ENCODE measurements at places on chromosomes 5 and 9.
A peak's percentile ranks its signal among the peaks of the same experiment; 100 is the strongest.

DNA sequence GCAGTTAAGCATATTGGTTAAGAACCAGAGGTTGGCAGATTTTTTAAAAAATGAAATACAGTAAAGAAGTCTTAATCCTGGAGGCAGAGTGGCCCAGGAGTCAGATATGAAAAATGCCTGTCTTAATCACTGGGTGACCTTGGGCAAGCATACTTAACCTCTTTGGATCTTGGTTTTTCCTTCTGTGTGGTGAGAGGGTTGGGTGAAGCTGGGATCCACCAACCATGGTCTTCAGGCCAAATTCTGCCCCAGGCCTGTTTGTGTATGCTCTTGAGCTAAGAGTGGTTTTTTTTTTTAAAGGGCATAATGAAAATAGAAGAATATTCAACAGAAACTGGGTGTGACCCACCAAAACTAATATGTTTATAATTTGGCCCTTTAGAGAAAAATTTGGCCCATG, 20.0 kb upstream of the TEX48 start:
- no peak for DNase-seq

- DNase-seq = no peak
Observed at GRCh38 chr9:129259375-129259774, 81.3 kb upstream of the IER5L start.

GRCh38 chr9:128282500-128282899, 6.4 kb downstream of the SWI5 start:
- no peak for DNase-seq

DNA sequence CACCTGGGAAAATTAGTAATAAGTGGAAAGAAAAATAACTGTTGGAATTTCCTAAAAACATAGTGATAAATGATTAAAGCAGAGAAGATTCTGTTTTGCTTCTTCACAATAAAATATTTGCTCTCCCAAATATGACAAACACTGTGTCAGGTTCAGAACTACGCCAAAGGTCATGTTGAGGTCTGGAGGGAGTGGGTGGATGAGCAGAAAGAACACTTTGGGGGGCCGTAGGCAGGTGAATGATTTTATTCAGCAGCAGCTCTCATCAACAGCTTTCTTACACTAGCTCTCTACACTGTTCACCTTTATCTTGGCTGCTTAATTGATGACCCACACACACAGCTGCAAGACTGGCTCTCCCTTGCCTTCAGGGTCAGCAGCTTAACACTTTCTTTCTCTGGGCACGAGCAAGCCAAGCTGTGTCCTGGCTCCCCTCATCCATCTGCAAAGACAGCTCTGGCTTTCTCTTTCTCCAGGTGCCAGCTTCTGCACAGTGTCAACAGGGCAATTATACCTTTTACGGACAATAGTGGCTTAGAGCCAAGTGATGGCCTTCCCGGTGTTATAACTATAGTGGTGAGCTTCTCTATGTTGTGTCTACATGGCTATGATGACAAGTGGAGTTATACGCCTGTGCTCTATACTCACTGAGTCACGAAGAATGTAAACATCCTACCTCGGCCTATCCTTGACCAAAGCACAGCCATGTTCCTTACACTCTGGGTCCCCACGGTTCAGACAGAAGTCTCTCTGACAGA, 18.9 kb upstream of the GPX8 start:
- DNase-seq = no peak

- no peak for DNase-seq
Observed at GRCh38 chr9:99680191-99680590, 141.5 kb upstream of the NR4A3 start.

DNA sequence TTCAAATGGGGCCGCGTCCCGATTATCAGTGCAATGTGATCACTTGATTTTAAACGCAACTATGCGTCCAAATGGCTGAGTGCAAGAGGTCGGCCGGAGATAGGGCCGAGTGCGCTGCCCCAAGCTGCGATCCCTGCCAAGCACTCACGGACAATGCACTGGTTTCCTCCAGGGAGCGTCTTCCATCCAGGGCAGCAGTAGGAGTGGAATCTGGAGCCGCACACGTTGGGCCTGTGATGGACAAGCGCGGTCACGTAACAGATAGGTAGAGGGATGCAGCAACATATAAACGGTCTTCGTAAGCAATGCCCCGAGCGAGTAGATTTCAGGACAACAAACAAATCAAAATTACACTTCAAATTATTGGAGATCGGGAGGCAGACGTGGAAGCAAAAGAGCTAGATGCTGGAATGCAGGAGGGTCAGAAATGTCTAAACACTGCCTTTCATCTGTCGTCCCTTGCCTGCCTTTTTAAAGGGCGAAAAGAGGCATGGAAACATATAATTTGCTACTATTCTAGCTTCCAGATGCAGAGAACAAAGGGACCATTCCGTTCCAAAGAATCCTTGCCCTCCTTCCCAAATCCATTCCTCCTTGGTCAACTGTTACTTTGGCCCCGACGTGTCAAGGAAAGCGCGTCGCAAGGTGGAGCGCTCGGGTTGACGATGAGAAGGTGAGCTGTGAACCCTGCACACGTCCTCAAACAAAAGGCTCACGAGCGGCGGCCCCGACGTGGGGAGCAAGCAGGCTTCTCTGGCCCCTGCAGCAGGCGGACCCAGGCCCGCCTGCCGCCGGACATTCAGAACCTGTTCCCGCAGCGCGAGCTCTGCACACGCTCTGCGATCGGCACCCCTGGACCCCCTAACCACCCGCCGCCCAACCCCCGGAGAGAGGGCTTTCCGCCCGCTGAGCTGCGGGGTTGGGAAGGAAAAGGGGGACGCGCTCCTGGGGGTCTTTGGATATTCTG, 1.5 kb downstream of the FBN2 start:
- peak; percentile 36 for DNase-seq

DNA sequence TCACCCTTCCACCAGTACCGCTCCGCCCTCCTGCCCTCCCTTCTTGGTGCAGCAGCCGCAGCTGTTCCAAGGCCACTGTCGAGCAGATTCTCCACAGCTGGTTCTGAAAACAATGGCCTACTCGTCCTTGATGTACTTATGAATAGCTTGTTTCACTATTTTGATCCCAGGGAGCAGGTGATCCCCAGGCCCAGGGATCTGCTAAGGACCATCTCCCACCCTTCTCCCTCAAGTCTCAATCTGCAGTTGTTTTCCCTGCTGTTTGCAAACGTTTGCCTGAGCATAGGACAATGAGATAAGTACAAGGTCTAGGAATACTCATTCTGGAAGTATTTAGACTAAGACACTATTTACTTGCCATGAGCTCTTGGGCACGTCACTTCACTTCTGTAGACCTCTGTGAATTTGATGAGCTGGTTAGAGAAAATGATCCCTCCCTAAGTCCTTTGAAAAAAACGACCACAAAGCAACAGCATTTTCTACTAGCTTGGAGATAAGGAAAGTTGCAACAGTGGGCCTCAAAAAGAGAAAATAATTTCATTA, 1.8 kb downstream of the LURAP1L start:
- peak; percentile 87 for DNase-seq

DNA sequence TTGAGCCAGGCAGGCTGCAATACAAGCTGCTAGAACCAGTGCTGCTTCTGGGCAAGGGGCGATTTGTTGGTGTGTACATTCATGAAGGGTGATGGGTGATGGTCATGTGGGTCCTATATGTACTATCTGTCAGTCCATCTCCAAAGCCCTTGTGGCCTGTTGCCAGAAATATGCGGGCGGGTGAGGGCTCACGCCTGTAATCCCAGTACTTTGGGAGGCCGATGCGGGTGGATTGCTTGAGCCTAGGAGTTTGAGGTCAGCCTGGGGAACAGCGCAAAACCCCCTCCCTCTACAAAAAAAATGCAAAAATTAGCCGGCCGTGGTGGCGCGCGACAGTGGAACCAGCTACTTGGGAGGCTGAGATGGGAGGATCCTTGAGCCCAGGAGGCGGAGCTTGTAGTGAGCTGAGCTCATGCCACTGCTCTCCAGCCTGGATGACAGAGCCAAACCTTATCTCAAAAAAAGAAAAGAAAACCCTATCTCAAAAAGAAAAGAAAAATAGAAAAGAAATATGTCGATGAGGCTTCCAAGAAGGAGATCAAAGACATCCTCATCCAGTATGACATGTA, 45.0 kb upstream of the KLF4 start:
- DNase-seq = no peak

DNA sequence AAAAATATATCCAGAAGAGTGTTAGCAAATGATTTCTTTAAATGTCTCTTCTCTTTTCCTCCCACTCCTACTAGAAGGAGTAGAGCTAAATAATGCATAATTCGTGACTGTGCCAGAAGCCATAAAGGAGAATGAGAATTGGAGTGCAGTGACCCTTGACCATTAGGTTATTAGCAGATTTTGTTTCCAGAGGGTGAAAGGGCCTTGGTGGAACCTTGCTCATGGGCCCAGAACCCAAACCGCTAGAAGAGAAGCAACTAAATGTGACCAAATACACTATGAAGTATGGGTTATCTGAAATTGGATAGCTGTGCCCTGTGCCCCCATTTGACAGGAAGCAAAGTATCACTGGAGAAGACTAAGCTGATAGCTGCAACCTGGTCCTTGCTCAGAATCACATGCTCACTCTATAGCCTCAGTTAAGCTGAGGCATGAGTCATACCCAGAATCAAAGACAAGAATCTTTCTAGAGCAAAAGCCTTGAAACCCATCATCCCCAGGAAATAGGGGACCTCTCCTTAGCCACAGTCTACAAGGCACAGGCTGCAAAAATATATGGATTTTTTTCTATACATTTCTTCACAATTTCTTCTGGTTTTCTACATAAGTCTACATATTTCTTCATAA, 36.3 kb downstream of the CAPSL start:
- no peak for DNase-seq

GRCh38 chr5:173562451-173562850, 54.0 kb downstream of the BOD1 start:
- DNase-seq = no peak

Data from right lung (tissue), 10 donors.